Naive thymus-derived CD4-positive, alpha-beta T cell (primary cell): ENCODE measurements at places on chromosomes 1 and 21. TPM values are rescaled to one million over a fixed set of nuclear protein-coding genes. Genes with fewer than 3 reads are reported as not detected.

The PDE4B gene
- total RNA-seq = 99.2 TPM

The ZNF670 gene
- 0.88 TPM for total RNA-seq

The IL20 gene
- total RNA-seq = not detected

The P3H1 gene
- total RNA-seq = 52.9 TPM

The KANK4 gene
- not detected in 2 replicates for total RNA-seq

The ATP6V1G3 gene
- not detected for total RNA-seq

The CNR2 gene
- 0.24 TPM for total RNA-seq

The NPL gene
- 3.8 TPM in 2 replicates for total RNA-seq

The SPATA21 gene
- total RNA-seq = not detected

The OR2T11 gene
- not detected for total RNA-seq

The IL6R gene
- 91.6 TPM for total RNA-seq

The VHLL gene
- total RNA-seq = not detected

The HORMAD1 gene
- total RNA-seq = 0.45 TPM

The TOR1AIP1 gene
- total RNA-seq = 82.6 and 88.6 TPM in 2 replicates

The FMO2 gene
- total RNA-seq = not detected

DNA sequence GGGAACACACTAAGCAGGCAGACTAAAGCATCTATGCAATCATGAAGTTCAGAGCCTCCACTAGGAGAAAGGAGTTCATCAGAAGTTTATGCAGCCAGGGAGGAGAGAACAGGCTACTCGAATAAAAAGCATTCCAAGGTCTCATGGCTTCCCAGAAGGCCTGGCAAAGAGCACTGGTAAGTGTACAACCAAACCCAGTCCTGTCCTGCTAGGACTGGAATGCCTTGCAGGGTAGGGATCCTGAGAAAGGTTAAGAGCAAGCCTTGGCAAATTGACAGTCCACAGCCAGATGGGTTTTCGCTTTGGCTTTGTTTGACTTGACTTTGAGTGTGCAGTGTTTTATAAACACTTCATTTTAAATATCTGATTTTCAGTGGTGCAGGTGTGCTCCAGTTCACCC, 133.6 kb upstream of the ATP1B1 start:
- H3K27ac ChIP-seq = no peak overlapping the region
- no peaks in the 10 kb centered on the region for H3K27me3 ChIP-seq
- no peak for DNase-seq
- no peaks in the 10 kb centered on the region for H3K36me3 ChIP-seq
- H3K4me3 ChIP-seq = no peak overlapping the region

DNA sequence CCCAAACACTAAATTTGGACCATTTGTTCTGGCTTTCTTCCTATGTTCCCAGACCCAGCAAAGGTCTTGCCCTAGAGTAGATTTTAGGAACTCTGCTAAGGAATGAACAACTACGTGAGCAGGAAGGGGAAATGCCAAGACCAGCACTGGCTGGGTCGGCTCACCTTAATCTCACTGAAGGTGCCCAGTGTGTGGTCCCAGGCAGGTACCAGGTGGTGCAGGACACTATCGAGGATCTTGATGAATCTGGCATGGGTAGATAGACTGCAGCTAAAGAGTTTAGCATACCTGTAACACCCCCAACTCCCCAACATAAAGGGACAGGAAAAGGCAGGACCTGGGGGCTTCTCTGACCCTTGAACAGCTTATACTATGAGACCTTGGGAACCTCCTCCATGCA, 3.0 kb downstream of the HECTD3 start:
- peaks cover 16% of the 10 kb centered on the region for H3K36me3 ChIP-seq
- H3K27me3 ChIP-seq = no peaks in the 10 kb centered on the region
- H3K4me3 ChIP-seq = no peak overlapping the region
- H3K4me1 ChIP-seq = peaks cover 26% of the 10 kb centered on the region
- no peak for DNase-seq
- no peak overlapping the region for H3K27ac ChIP-seq

- H3K4me3 ChIP-seq = no peak overlapping the region
- H3K36me3 ChIP-seq = no peaks in the 10 kb centered on the region
- H3K27me3 ChIP-seq = no peaks in the 10 kb centered on the region
- no peak overlapping the region for H3K27ac ChIP-seq
- no peaks in the 10 kb centered on the region for H3K4me1 ChIP-seq
Measured at GRCh38 chr1:55384637-55385036, 169.5 kb upstream of the USP24 start.

DNA sequence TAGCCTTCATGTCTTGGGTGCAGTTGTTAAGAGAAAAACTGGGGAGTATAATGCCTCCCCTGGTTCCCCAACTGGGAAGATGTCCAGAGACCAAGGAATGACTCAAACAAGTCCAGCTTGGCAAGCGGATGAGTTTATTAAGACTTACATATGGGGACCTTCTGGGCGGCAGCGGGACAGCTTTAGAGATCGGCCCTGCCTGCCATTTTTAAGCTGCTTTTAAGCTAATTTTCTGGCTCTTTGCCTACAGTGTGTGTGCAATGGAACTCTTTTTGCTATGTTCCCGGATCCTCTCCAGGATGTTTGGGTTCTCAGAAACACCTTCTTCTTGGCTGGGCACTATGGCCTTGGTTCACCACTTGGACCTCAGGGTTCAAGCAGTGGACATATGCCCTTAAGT, 99.5 kb downstream of the RYR2 start:
- no peak overlapping the region for H3K4me3 ChIP-seq
- H3K27me3 ChIP-seq = no peaks in the 10 kb centered on the region
- no peaks in the 10 kb centered on the region for H3K36me3 ChIP-seq

DNA sequence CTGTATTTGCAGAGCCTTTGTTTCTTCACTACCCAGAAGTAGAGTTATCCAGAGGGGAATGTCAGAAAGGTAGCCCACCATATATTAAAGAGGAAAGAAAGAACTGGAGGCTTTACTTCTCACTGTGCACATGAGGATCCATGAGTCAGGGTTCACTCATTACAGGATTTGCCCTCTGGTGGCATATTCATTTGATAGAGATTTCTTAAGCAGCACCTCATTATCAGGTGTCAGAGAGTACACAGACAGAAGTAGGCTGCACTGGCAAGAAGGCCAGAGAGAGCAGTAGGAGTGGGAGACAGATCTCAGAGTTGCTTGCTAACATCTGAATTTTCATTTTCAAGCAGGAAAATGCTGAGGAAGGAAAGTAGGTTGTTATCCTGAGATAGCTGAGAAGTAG, 123.8 kb downstream of the PIK3R3 start:
- no peak overlapping the region for H3K27ac ChIP-seq
- no peak overlapping the region for H3K4me3 ChIP-seq
- H3K4me1 ChIP-seq = no peaks in the 10 kb centered on the region
- H3K36me3 ChIP-seq = peaks cover 6% of the 10 kb centered on the region
- no peak for DNase-seq
- no peaks in the 10 kb centered on the region for H3K27me3 ChIP-seq

DNA sequence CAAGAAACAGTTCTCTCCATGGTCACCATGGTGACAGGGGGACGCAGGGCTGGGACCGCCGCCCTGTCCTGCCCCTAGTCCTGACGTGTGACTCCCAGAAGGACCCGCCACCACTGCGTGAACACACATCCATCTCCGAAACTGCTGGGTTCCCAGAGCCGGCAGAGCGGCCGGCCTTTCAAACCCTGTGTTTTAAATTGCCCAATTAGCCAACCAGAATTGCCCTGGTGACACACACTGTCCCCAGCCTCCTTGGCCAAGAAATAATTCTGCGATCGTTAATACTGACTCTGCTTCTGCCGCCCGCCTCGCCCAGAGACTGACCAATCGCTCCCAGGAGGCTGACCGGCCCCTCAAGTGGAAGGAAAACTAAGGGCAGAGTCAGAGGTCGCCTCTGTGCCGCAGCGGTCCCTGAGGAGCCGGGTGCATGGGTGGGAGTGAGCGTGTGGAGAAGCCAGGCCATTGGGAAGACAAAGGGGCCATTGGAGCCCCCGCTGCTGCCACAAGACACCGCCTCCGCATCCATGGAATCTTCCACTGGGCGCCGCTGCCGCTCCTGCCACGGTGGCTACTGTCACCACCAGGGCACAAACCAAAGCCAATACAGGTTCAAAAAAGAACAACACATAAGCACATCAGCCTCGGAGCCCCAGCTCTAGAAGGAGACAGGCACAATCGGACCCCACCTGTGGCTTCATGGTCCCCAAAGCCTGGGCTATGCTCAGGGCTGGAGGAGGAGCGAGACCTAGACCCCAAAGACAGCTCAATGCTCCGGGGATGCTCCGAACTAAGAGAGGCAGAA, 273.2 kb downstream of the NPHP4 start:
- no peaks in the 10 kb centered on the region for H3K36me3 ChIP-seq
- H3K4me3 ChIP-seq = no peak overlapping the region
- no peaks in the 10 kb centered on the region for H3K27me3 ChIP-seq
- H3K4me1 ChIP-seq = no peaks in the 10 kb centered on the region
- H3K27ac ChIP-seq = no peak overlapping the region
- no peak for DNase-seq

- peaks cover 5% of the 10 kb centered on the region for H3K4me1 ChIP-seq
- no peaks in the 10 kb centered on the region for H3K27me3 ChIP-seq
- H3K4me3 ChIP-seq = no peak overlapping the region
- DNase-seq = no peak
- H3K27ac ChIP-seq = no peak overlapping the region
Measured at GRCh38 chr1:198107091-198107501, 49.7 kb upstream of the NEK7 start.

- no peaks in the 10 kb centered on the region for H3K4me1 ChIP-seq
- no peaks in the 10 kb centered on the region for H3K36me3 ChIP-seq
- no peak overlapping the region for H3K4me3 ChIP-seq
- no peaks in the 10 kb centered on the region for H3K27me3 ChIP-seq
Measured at GRCh38 chr1:26626994-26627393, 68.8 kb upstream of the ARID1A start.

DNA sequence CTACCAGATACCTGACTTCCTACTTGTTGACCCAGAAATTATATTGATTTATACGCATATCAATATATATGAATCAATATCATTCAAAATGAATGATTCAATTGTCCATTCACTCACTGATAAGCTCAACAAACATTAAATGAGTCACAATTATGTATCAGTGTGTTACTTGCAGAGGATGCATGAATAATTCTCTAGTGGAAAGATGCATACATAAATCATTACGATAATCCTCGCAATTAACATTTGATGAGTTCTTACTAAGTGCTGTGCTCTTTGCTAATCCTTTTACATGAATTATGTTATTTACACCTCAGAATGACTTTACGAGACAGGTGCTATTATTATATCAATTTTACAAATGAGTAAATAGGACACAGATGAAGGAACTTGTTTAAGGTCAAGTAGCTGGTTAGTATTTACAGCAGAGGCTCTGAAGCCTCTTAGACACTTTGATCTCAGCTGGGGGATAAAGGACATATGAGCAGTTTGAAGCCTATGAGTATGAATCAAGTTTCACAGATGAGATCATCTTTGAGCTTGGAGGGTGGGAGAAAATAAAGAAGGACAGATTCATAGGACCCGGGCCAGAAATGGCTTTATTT, 112.8 kb upstream of the ADAMTS5 start:
- H3K4me3 ChIP-seq = no peak overlapping the region
- H3K4me1 ChIP-seq = no peaks in the 10 kb centered on the region
- DNase-seq = no peak

GRCh38 chr21:29640080-29640508, 299.7 kb downstream of the GRIK1 start:
- no peaks in the 10 kb centered on the region for H3K4me1 ChIP-seq
- H3K27me3 ChIP-seq = no peaks in the 10 kb centered on the region
- H3K27ac ChIP-seq = no peak overlapping the region

DNA sequence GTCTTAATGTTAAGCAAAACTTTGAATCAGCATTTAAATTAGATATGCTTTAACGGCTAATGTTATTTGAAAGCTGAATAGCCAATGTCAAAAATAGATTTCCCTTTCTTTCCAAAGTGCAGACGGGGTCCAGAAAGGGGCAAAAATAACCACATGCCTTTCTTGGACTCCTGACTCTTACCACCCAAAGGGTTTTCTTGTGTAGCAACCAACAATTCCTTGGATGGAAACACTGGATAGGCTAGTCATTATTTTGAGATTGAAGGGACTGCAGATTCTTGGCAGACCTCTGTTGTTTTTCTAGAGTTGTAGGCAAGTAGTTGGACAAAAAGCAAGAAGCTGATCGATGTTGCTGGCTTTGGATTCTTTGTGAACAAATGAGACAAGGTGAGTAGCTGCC, 107.0 kb downstream of the MRPS6 start:
- H3K4me3 ChIP-seq = no peak overlapping the region
- no peak overlapping the region for H3K27ac ChIP-seq
- H3K36me3 ChIP-seq = no peaks in the 10 kb centered on the region
- no peaks in the 10 kb centered on the region for H3K4me1 ChIP-seq
- H3K27me3 ChIP-seq = no peaks in the 10 kb centered on the region

- H3K27ac ChIP-seq = no peak overlapping the region
- no peaks in the 10 kb centered on the region for H3K27me3 ChIP-seq
- no peaks in the 10 kb centered on the region for H3K36me3 ChIP-seq
Measured at GRCh38 chr1:163744301-163744887, 422.6 kb downstream of the NUF2 start.

DNA sequence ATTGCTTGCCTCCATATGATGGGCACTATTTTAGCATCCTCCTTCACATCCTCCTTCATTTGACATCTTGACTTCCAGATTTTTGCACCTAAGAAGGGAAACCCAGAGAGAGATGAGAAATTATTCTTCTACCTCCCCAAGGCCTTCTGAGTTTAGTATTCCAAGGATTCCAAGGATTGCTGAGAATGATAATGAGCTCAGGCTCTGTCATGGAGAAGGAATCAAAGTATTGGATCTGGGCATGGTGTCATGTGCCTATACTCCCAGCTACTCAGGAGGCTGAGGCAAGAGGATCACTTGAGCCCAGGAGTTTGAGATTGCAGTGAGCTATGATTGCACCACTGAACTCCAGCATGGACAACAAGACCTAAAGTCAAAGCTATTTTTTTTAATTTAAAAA, 26.6 kb upstream of the ZNF281 start:
- no peak overlapping the region for H3K27ac ChIP-seq
- H3K4me3 ChIP-seq = no peak overlapping the region
- no peaks in the 10 kb centered on the region for H3K4me1 ChIP-seq
- no peaks in the 10 kb centered on the region for H3K36me3 ChIP-seq

GRCh38 chr1:244092964-244093638, 42.0 kb downstream of the ZBTB18 start:
- H3K4me1 ChIP-seq = no peaks in the 10 kb centered on the region
- no peaks in the 10 kb centered on the region for H3K36me3 ChIP-seq
- no peak overlapping the region for H3K4me3 ChIP-seq
- H3K27me3 ChIP-seq = no peaks in the 10 kb centered on the region
- H3K27ac ChIP-seq = no peak overlapping the region

GRCh38 chr1:236540813-236541465, 17.2 kb downstream of the LGALS8 start:
- H3K27me3 ChIP-seq = no peaks in the 10 kb centered on the region
- H3K4me1 ChIP-seq = peaks cover 9% of the 10 kb centered on the region
- no peak overlapping the region for H3K27ac ChIP-seq
- no peak overlapping the region for H3K4me3 ChIP-seq
- H3K36me3 ChIP-seq = peaks cover 94% of the 10 kb centered on the region

GRCh38 chr1:203450479-203451149, 25.0 kb upstream of the PRELP start:
- no peak for DNase-seq
- H3K36me3 ChIP-seq = no peaks in the 10 kb centered on the region
- no peaks in the 10 kb centered on the region for H3K27me3 ChIP-seq
- no peak overlapping the region for H3K4me3 ChIP-seq
- H3K4me1 ChIP-seq = no peaks in the 10 kb centered on the region
